CD4-positive, alpha-beta T cell (primary cell): ENCODE measurements at places on chromosomes 11 and 22. TPM values are rescaled to one million over a fixed set of nuclear protein-coding genes. Genes with fewer than 3 reads are reported as not detected.

DNA sequence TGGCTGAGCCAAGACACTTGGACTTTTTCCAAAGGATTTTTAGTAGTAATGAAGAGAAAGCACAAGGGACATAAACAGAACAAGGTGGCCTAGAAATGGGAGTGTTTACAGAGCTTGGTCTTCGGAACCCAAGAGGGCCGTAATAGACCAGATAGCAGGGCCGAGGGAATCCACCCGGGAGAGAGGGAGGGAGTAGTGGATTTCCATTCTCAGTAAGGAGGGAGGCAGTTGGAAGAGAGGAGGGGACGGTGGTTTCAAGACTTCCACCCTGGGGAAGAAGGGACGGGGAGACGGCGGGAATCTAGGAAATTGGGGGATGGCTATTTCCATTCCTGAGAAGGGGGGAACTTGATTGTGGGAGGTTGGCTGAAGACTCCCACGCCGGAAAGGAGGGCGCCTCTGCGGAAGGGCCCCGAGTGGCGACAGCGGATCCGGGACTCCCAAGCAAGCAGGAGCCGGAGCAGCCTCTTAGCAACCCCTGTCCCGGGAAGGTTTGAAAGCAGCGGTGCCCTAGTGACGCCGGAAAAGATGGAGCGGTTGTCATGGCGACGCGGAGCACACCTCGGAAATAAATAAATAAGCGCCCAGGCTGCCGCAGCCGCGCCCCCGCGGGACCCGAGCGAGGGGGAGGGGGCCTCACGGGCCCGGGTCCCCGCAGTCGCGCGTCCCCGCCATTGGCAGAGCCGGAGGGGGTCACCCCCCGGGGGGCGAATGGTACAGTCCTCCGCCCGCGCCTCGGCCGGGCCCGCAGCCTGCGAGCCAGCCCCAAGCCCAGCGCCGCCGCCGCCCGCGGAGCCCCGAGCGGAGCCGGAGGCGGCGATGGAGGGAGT lies 31.6 kb downstream of the EIF3F start:
- H3K4me1 ChIP-seq: peaks cover 13% of the 10 kb centered on the region
- H3K27ac ChIP-seq: peak overlapping the region; percentile 52
- peak; percentile 76 for DNase-seq
- no peaks in the 10 kb centered on the region for H3K36me3 ChIP-seq

GRCh38 chr11:118144301-118145268 lies 8.0 kb downstream of the SCN4B start:
- no peak overlapping the region for H3K27ac ChIP-seq
- no peak for DNase-seq
- no peak overlapping the region for H3K4me3 ChIP-seq
- peaks cover 16% of the 10 kb centered on the region for H3K4me1 ChIP-seq

GRCh38 chr11:116454020-116454645 lies 318.7 kb downstream of the BUD13 start:
- DNase-seq: no peak
- no peaks in the 10 kb centered on the region for H3K4me1 ChIP-seq
- H3K36me3 ChIP-seq: no peaks in the 10 kb centered on the region
- no peak overlapping the region for H3K27ac ChIP-seq
- no peaks in the 10 kb centered on the region for H3K27me3 ChIP-seq

DNA sequence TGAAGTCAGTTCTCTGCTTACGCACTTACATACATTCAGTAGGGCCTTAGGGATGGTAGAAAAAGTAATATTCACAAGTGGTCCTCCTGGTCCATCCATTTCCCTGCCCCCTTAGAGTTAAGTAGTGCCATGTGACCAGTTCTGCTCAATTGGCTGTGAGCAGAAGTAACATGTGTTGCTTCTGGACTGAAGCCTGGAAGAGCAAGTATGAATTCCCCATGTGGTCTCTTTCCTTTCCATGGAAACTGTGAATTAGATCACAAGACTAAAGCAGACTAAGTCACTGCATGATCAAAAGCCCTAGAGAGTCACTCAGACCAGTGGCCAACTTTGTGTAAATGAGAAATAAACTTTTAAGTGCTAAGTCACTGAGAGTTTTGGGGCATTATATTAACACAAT lies 341.7 kb upstream of the CADM1 start:
- no peak overlapping the region for H3K4me3 ChIP-seq
- H3K27ac ChIP-seq: no peak overlapping the region
- H3K27me3 ChIP-seq: no peaks in the 10 kb centered on the region
- no peak for DNase-seq
- H3K4me1 ChIP-seq: no peaks in the 10 kb centered on the region
- H3K36me3 ChIP-seq: no peaks in the 10 kb centered on the region

CRYBA4 gene
- not detected for total RNA-seq
